ENCODE measurements at places on chromosomes 12 and 14. TPM values are rescaled to one million over a fixed set of nuclear protein-coding genes. Genes with fewer than 3 reads are reported as not detected.

DNA sequence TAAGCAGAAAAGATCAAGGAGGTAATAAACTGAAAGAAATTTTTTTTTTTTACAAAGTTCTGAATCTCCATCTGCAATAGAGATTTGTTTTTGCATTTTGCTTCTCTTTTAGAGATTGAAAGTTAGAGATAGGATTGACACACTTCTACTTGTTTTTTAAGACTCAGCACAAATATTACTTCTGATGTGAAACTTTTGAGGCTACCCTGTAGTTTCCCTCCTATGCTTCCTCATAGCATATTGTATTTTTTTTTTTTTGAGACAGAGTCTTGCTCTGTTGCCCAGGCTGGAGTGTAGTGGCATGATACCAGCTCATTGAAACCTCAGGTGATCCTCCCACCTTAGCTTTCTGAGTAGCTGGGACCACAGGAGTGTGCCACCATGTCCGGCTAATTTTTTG, 32.1 kb upstream of the SGPP1 start:
- no peak for DNase-seq

DNA sequence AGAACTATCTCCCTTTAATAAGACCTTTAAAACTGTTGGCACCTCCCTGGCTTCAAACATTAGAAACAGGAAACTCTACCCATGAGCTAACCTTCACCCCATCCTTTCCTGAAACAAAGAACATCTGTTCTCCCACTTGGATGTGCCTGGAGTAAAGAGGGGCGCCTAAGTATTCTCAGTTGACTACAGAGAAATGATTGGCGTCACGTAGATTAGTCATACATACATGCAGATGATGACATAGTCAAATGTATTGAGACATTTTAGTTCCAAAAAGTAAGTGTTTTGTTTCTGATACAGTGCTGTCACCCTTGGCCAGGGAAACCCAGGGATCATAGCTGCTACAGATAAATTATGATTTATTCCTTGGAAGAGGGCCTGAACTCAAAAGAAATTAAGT, 260.0 kb upstream of the PLEKHG7 start:
- no peak for DNase-seq

GRCh38 chr14:72965249-72965648, 39.0 kb downstream of the DCAF4 start:
- DNase-seq, result no peak

DNA sequence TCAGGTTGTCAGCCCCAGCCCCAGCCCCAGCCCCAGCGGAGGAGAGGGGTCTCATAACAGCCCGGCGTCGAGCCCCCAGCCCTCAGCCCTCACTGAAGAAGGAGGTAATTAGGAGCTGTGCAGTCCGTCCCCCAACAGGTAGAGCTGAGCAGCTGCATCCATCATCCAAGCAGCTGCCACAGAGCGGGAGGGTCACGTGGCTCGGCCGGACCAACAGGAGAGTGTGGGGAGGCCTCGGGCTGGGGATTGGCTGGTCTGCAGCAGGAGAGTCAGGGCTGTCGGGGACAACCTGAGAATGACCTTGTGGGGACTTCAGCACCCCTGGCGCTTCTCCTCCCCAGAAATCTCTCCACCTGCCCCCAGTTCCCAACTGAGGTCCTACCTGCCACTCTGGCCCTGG, 29.6 kb downstream of the SMUG1 start:
- DNase-seq, result no peak

GRCh38 chr14:76491172-76491930, 115.4 kb downstream of the ESRRB start:
- no peak for DNase-seq

- no peak for DNase-seq
These were observed 452.2 kb downstream of the IPO8 start for GRCh38 chr12:30243426-30243825.

- DNase-seq, result peak; percentile 94
These were observed 3.4 kb downstream of the GALNT16 start for GRCh38 chr14:69263364-69263763.

- no peak for DNase-seq
These were observed 301.8 kb upstream of the TMPO start for GRCh38 chr12:98213556-98213955.

DNA sequence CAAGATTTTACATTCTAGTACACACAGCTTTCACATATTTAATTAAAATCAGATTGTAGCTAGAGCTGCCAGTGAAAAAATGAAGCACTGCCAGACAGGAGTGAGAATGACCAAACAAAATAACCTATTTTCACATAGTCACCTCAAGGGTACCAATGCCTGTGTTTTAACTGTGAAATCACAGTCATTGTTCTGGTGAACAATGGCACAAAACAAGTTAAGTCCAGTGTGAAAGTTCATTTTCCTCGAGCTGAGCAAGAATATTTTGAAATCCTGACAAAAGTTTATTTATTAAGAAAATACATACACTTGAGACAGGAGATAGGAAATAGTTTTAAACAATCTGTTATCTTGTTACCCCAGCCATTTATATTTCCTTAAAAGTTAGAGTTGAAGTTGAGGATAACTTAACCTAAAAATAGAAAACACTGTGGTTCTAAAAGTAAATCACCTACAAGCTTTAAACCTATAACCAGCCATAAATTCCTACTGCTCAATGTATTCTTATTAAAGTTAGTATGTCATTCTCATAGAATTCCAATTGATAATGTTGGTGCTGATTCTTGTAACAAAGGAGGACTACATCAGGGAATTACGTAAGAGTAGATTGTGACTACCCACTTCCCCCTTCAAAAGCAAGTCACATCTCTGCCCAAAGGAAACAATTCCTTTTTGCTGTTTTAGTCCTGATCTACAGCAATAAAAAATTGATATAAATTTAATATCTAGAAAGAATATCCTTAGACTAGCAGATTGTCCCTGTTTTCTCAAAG, 15.9 kb downstream of the DENND5B start:
- DNase-seq, result no peak

- DNase-seq, result no peak
These were observed 953 bp downstream of the MAPK1IP1L start for GRCh38 chr14:55052269-55052930.

DNA sequence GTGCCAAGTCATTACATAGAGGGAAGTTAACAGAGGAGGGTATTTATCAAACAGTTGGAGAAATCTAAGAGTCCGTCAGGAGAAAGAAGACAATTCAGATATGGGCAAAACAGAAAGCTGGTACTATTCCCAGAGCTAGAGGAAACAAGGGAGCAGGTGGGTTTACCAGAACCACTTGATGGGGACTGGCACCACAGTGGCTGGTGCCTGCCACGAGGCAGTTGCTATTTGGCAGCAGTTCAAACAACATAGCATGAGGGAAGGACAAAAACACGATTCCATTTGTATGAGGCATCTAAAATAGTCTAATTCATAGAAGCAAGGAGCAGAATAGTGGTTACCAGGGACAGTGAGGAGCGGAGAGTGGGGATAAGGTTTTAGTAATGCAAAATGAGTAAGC, 24.6 kb upstream of the KLRD1 start:
- no peak for DNase-seq

DNA sequence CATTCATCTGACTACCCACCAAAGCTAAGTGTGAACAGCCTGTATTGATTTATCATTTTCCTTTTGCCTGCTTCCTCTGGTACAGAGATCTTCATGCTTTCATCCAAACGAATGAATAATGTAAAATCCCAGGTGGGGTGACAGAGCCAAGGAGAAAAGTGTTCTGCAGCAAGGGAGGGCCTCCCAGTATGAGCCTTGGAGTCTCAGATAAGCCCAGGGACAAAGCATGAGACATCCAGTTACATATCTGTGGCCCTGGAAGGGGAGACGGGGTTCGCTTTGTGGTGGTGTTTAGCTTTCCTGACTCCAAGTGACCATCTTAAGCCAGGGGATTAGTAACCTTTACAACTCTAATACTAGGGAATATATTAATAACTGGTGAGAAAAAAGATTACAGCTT, 177.1 kb downstream of the ETV6 start:
- DNase-seq, result peak; percentile 25

- DNase-seq, result no peak
These were observed 33.7 kb upstream of the DLK1 start for GRCh38 chr14:100692859-100693558.

- DNase-seq, result no peak
These were observed 41.6 kb downstream of the AKAP6 start for GRCh38 chr14:32370714-32371113.

DNA sequence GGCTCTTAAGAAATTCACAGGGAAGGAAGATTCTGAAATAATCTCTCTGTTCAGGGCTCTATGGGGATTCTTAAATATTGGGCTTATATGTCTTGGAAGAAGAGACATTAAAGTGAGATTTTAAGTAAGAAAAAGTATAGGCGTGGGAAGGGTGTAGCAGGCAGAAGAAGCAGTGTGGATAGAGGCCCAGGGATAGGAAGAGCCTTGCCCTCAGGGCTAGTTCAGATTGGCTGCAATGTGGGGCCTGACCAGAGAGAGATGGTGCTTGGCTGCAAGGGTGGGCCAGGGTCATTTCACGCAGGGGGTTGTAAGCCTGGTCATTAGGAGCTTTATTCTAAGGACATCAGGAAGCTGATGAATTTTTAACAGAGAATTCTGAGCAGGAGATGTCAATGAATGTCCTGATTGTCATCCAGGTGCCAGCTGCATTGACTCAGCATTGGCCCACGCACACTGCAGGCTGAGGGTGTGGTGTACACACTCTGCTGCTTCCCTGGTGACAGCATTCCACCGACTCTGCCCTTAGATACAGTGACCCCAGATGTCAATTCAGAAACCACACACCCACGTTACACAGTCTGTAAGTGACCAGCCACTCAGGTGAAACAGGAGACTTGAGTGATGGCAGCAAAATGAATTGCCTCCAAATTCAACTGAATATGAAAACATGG, 582.5 kb downstream of the NRXN3 start:
- DNase-seq, result peak; percentile 63

GRCh38 chr12:69338936-69339335, 9.2 kb upstream of the LYZ start:
- no peak for DNase-seq

DNA sequence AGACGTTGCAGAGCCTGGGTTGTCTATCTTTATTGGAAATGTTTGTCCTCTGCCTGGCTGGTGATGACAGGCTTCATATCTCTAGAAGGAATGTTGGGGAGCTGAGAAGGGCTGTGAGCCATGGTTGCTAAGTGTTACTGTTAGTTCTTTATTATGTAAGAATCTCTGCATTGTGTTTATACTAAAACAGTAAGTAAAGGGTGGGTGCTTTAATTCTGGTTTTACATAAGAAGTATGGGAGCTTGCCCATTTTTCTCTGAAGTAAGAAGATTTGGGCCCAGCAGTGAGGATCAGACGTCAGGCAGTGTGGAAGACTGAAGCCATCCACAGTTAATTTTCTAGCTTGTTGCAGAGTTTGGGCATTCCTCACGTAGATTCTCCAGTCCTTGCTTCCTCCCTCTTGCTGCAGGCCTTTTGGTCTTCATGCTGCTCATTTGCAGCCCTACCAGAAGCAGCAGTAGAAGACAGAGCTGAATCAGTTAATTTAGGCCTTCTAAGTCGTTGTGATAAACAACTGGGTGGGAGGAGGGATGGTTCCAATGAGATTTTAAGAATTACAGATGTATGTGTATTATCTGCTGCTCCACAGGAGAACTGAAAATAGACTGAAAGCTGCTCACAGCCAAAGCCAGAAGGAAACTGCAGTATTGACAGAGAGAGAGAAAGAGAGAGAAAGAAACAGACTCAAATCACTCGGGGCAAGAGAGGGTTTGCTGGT, 21.4 kb downstream of the WNT5B start:
- DNase-seq, result no peak

GRCh38 chr12:25107920-25108319, 87.0 kb downstream of the DNAI7 start:
- no peak for DNase-seq

- no peak for DNase-seq
These were observed 384.9 kb downstream of the SOX5 start for GRCh38 chr12:23564451-23565152.

DNA sequence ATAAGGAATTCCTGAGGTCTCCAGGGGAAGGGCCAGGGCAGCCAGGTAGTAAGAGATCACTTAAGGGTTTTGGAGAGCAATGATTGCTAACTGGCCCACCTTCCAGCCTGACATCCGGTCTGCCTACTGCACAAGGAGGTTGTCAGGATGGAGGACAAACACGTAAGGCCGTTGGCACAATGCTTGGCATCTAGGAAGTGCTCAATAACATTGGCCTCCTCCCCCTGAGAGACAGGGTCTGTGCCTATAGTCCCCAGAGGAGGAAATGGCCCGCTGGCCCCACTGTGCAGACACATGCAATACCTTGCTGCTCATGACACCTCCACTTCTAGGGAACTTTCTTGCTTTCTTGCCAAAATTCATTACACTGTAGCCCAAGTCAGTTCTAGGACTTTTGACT, 73.2 kb downstream of the NTF3 start:
- DNase-seq, result no peak

DNA sequence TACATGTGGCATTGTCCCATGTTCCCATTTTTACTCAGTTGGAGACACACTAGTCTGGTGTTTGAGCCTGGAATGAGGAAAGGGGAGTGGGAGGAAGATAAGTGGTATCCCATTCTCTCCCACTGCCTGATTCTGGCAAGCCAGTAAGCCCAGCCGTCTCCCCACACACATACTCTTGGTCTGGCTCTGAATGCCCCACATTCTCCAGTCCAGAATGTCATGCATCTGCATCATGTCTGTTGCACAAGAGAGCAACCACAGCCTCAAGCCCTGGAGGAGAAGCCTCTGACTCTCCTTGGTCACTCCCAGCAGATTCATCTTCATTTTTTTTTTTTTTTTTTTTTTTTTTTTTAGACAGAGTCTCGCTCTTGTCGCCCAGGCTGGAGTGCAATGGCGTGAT, 48.0 kb downstream of the DRAM1 start:
- peak; percentile 92 for DNase-seq

DNA sequence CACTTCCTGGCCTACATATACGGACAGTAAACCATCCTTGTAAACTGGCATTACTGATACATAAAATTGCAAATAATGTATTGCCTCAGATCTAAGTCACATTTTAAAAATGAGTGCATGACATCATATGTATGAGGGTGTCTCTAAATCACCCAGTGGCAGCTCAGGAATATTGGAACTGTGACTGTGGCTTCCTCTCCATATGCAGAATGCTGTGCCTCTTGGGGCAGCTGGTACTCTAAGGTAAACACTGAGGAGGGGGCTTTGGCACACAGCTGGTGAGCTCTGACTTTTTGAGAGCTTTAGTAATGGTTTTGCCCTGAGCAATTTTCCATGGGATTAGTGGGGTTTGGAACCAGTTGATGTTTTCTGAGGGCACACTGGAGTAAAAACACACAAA, 263.7 kb downstream of the BMP4 start:
- DNase-seq, result no peak

NTF3 gene
- total RNA-seq, result 2.2 TPM

PEBP1 gene
- total RNA-seq, result 426 TPM

KLRD1 gene
- 0.02 TPM for total RNA-seq

MORN3 gene
- total RNA-seq, result 2.3 TPM

CDH24 gene
- total RNA-seq, result 3.7 TPM

MYF6 gene
- not detected for total RNA-seq

KRT2 gene
- total RNA-seq, result 1,802 TPM

Measured in lower leg skin (tissue), 4 donors.